Pons (tissue), 1 donor: ENCODE measurements at places on chromosomes 13 and 19.

- peak; percentile 67 for DNase-seq
Observed at GRCh38 chr19:22619371-22619770, 14.8 kb upstream of the ZNF492 start.

DNA sequence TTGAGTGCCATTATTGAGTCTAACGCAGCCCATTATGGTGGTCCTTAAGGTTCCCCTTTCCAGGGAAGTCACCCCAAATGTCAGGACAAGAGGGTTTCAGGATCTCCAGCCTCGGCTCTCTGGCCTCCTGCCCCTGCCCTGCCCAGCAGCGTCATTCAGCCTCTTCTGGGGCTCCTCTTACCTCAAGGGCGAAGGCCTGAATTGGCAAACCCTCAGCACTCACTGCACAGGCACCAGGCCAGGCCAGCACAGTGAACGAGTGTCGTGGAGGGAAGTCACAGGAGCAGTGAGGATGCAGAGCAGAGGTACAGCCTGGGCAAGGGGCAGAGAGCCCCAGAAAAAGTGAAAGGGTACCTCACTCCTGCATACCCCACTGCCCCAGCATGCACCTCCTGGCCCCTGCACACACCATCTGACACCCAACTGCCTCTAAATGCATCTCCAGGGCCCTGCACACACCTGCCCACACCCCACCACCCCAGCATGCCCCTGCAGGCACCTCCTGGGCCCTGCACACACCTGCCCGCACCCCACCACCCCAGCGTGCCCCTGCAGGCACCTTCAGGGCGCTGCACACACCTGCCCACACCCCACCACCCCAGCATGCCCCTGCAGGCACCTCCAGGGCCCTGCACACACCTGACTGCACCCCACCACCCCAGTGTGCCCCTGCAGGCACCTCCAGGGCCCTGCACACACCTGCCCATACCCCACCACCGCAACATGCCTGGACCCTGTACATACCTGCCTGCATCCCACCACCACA, 19.8 kb downstream of the SLC25A42 start:
- DNase-seq: no peak

- DNase-seq: peak; percentile 63
Observed at GRCh38 chr19:6066661-6067646, 43.3 kb downstream of the RFX2 start.

- DNase-seq: peak; percentile 84
Observed at GRCh38 chr13:41017159-41017558, 2.0 kb downstream of the ELF1 start.
